HS-5 (cell line): ENCODE measurements at places on chromosomes 11 and 22.

- DNase-seq = no peak
These were observed 39.5 kb downstream of the MACROD1 start for GRCh38 chr11:64126371-64126770.

- DNase-seq = no peak
These were observed 52.9 kb downstream of the DEPDC5 start for GRCh38 chr22:31806751-31807150.

GRCh38 chr11:18100926-18101656 is 4.8 kb downstream of the SAAL1 start:
- no peak for DNase-seq

GRCh38 chr11:82936261-82936660 is 34.7 kb downstream of the DDIAS start:
- no peak for DNase-seq

- no peak for DNase-seq
These were observed 31.7 kb upstream of the DRD2 start for GRCh38 chr11:113506893-113507292.

- DNase-seq = no peak
These were observed 112.4 kb downstream of the KCNC1 start for GRCh38 chr11:17846852-17847453.

- DNase-seq = no peak
These were observed 13.9 kb upstream of the NAV2 start for GRCh38 chr11:19698493-19699292.

DNA sequence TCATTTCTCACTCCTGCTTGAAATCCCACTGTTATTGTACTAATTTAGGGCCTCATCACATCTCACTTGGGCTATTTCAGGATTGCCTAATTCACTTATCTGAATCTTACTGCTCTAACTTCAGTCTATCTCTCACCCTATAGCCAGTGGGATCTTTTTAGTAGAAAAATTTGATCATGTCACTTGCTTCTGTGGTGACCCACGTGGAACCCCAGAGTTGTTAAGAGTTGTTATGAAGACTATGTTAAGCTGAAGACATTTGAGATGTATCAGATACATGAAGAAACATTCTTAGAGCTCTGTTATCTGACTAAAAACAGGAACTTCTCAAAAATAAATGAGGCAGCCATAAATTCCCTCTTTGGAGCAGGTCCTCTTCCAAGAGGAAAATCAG is 1375.6 kb upstream of the TENM4 start:
- no peak for DNase-seq

- peak; percentile 65 for DNase-seq
These were observed 9.5 kb downstream of the ATXN10 start for GRCh38 chr22:45680932-45681700.

DNA sequence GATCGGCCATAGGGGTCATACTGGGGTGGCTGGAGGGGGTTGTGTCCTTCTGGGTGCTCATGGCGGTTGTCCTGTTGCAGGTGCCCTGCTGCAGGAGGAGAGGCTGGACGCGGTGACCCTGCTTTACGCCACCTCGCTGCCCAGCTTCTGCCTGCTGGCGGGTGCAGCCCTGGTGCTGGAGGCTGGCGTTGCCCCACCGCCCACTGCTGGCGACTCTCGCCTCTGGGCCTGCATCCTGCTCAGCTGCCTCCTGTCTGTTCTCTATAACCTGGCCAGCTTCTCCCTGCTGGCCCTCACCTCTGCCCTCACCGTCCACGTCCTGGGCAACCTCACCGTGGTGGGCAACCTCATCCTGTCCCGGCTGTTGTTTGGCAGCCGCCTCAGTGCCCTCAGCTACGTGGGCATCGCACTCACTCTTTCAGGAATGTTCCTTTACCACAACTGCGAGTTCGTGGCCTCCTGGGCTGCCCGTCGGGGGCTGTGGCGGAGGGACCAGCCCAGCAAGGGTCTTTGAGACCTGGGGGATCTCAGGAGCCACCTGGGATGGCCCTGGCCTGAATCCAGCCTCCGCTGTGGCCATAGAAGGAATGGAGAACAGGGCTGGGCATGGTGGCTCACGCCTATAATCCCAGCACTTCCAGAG is 11.1 kb downstream of the SLC35E4 start:
- DNase-seq = no peak

- no peak for DNase-seq
These were observed 73.0 kb downstream of the TENM4 start for GRCh38 chr11:79367844-79368243.

DNA sequence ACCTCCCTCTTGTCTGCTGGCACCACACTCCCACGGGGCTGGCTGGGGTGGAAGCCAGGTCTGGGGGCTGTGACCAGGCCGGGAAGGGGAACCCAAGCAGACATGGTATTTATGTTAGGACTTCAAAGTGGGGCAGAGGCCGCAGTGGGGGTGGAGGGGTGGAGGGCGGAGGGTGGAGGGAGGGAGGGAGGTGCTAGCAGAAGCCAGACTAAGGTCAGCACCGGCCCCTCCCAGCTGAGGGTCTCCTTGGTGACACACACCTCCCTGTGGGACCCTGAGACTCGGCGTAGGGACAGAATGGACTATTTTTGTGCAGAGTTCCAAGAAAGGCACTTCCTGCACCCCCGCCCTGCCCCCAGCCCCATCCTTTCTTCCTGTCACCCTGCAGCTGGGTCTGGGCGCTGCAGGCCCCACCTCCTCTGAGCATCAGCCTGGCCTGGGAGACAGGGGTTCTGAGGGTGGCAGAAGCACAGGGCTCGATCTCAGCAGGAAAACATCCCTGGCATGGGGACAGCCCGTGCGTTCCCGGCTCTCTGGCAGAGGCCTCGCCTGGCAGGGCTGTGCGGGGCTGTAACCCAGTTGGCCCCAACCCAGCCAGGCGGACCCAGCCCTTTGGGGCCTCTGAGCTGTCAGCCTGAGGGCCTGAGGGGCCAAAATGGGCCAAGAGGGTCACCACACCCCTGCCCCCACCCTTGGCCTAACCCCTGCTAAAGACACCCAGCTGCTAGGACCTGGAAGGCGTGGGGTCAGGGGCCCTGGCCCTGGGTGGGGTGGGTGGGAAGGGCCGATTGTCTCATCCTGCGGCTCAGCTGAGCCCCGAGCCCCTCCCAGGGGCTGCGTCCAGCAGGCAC is 9.6 kb upstream of the CD248 start:
- no peak for DNase-seq

DNA sequence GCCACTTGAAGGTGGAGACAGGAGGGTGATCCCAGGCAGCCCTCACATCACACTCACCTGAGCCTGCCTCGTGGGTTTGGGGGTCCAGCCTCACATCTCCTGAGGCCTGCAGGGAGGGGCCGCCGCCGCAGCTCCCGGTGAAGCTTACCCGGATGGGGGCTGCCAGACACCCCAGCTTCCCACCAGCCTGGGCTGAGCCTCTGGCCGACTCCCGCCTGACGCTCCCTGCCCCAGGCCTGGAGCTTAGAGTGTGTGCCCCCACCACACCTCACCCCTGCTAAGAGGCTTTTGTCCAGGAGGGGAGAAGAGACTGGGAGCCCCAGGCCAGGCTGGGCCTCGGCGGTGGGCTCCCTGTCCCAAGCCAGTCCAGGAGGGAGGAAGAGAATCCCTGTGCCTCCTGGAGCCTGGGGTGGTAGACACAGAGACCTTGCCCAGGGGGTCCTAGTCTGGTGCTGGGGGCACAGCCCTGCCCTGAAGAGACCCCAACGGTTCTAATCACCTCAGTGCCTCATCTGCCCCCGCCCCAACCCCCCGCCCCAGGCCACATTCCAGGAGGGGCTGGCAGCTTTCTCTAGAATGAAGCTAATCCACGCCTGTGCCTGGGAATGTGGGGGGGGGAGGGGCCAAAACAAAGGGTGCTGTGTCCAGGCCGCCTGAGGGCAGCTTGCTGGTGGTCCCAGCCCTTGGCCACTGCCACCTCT is at the start of gene SLC16A8:
TSS of gene SLC16A8 (minus strand) at position 254 of the 701 bp plus-strand sequence. CDS start 1,311 bp downstream, outside the sequence.
- no peak for DNase-seq

DNA sequence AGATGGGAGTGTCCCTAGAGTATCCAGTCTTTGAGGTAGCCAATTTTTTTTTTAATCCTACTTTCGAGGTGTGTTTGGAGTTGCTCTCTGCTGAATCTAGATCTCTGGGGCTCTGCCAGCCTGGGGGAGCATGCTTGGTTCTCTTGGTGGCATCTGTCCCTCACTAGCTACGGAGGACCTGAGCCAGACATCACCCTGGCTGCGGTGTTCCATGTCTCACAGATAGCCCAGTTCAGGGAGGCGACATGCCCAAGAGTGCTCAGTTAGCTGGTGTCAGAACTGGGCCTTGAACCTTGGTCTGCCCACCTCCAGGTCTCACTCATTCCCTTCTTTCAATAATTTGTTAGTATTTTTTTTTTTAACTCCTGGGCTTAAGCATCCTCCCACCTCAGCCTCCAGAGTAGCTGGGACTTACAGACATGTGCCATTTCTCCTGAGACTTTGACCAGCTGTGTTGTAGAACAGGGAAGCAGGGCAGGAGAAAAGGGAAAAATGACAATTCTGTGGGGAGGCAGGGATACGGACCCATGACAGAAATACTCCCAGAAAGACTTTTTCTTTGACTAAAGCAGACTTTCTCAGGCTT is 621 bp downstream of the HMOX1 start:
- no peak for DNase-seq

DNA sequence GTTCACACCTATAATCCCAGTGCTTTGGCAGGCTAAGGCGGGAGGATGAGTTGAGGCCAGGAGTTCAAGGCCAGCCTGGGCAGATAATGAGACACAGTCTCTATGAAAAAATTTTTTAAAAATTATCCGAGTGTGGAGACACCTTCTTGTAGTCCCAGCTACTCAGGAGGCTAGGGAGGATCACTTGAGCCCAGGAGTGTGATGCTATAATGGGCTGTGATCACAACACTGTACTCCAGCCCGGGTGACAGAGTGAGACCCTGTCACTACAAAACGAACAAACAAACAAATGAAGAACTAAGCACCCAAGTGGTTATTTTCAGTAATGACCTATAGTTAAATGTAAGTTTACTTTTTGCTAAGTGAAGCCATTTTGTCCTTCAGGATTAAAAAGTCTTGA is 32.3 kb downstream of the ANO5 start:
- DNase-seq = no peak

GRCh38 chr22:43263645-43264514 is 76.9 kb upstream of the TTLL12 start:
- no peak for DNase-seq

- no peak for DNase-seq
These were observed 4.6 kb downstream of the APOL4 start for GRCh38 chr22:36197065-36197440.

DNA sequence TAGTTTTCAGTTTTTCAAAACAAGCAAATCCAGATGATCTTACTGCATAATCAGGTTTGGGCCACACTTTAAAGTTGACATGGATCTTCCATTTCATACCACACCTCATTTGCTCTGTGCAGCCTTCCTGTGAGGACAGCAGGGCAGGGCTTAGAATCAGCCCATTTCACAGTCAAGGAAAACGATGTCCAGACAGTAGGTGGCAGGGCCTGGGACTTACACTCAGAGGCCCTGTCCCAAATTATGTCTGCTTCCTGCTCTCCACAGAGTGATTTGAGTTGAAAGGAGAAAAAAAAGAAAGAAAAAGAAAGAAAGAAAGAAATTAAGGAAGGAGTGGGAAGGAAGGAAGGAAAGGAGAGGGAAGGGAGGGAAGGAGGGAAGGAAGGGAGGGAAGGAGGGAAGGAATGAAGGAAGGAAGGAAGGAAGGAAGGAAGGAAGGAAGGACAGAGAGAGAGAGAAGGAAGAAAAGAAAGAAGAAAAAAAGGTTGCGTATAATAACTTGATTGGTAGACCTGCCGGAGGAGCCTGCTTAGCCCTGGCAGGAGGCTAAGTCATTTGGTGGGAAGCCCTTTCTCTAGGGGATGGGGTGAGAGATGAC is 23.6 kb downstream of the TSKU start:
- DNase-seq = no peak

DNA sequence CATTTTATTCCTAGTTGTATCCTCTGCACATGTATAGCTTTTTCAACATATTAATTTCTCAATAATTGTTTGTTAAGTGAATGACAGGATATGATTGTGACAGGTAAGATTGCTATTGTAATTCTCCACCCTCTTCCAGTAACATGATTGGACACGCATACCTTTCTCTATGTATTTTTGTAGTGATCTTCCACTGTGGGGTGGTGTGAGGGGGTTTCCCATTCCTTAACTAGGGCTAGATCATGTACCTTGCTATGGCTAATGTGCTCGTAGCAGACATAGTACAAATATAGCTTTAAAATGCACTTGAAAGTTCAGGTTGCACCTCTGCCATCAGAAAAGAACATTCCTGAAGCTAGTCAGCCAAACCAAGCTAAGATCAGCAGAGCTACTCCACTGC is 2392.8 kb upstream of the RAG2 start:
- no peak for DNase-seq

GRCh38 chr22:22754961-22755777 is 110.8 kb downstream of the GGTLC2 start:
- DNase-seq = no peak

DNA sequence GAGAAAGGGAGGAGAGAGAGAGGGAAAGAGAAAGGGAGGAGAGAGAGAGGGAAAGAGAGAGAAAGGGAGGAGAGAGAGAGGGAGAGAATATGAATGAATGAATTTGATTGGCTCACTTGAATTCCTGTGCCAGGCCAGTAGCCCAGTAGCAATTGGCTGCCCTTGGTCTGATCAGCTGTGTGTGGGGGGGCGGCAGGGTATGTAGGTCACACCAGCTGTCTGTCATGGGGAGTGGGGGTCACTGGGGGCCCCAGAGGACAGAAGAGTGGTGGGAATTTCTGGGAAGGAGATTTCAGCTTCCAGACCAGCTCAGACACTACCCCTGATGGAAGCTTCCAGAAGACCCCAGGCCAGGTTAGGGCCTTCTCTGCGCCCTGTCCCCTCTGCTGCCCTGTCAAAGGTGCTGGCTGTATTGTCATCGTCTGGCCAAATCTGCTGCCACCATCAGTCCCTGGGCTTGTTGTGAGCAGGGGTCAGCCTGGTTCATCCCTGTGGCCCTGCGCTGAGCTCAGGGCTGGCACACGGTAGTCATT is 21.1 kb downstream of the MPPED1 start:
- no peak for DNase-seq

- no peak for DNase-seq
These were observed 147.5 kb downstream of the TMEM135 start for GRCh38 chr11:87185228-87185627.

GRCh38 chr22:36026741-36027140 is 1.9 kb downstream of the RBFOX2 start:
- no peak for DNase-seq

DNA sequence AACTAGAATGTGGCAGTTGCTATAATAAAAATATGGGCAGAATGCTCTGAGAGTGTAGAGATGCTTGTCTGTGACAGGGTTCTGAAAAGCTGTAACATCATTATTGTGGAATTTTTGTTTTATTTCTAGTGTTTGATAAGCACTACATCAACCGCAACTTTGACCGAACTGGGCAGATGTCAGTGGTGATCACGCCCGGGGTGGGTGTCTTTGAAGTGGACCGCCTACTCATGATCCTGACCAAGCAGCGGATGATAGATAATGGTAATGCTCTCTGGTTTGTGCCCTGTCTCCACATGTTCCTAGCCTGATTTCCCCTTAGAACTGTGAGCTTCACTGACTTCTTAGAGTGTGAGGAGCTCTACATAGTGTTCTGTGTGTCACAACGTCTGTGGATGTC is 48.8 kb downstream of the DEPDC5 start:
- no peak for DNase-seq

GRCh38 chr22:35455529-35455928 is 55.6 kb downstream of the MCM5 start:
- DNase-seq = no peak

- DNase-seq = peak; percentile 2
These were observed 30.7 kb downstream of the SLC22A25 start for GRCh38 chr11:63212742-63213141.
